ENCODE measurements at places on chromosomes 12 and 14.

- DNase-seq: no peak
These were observed 2.8 kb upstream of the PTMS start for GRCh38 chr12:6763380-6763779.

GRCh38 chr12:26187014-26187798 lies 8.2 kb upstream of the SSPN start:
- no peak for DNase-seq

GRCh38 chr12:115672506-115673080 lies 604.9 kb downstream of the MED13L start:
- no peak for DNase-seq

GRCh38 chr12:67925077-67925476 lies 64.2 kb upstream of the IFNG-AS1 start:
- DNase-seq: no peak

DNA sequence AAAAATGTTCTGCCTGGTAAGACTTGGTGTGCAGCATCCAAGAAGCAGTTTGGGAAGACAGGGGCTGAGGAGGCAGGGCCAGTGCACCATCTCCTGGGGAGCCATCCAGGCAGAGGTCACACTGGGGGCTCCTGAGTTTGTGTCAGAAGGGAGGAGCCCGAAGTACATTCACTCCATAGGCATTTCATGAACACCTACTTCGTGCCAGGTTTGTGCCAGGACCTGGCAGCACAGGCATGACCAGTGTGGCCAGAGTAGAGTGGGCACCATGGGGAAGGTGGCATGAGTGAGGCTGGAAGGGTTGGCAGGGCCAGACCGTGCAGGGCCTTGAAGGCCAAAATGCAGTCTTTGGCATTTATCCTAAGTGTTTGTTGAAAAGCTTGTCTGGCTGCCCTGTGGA lies 86.5 kb upstream of the RIN3 start:
- no peak for DNase-seq

DNA sequence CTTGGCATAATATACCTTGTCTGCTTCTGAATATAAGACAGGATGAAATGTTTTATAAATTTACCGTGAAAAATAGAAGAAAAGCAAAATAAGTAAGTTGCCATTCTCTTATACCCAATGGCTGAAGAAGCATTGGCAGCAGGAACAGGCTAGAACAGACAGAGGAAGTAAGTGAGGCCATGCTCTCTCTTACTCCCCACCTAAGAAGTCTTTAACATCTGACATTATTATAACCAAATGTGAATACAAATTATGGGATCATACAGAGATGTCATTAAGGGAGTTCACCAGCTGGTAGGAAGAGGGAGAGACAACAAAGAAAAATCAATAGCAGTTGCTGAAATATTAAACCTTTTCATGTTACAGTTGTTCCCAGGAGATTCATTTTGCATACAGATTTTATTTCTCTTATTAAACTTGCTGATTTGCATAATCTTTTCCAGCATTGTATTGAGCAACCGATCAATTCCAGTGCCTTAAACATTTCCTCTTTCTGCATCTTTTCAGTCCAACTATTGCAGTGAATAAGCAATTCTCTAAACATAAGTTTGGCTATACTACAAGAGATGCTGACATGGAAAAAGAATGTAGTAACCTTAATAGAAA lies 270.6 kb downstream of the SLC6A15 start:
- no peak for DNase-seq

- no peak for DNase-seq
These were observed 429.4 kb upstream of the TMTC1 start for GRCh38 chr12:30213166-30213565.

DNA sequence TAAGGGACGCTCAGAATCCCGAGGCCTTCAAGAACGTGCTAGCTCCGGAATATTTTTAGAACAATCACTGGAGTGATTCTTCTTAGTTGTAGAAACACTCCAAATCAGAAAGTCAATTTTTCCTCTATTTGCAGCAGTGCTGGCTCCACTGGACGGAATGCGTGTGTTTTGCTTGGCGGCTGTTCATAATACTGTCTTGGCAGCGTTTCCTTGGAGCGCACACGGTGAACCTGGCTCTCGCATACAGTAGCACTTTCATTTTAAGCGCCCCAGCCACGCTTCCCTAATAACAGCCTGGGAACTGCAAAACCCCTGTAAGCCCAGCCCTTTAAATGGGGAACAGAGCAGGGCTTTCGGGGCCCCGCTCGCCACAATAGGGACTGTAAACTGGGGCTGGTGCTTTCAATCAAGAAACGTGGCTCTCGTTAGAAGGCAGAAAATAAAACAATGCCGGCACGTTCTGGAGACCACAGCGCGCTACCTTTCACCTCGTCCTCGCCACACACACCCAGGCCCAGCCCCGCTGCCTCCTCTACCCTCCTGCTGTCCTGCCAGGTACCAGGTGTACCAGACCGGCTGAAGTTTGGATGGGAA lies 79.9 kb downstream of the BCL11B start:
- no peak for DNase-seq

- DNase-seq: no peak
These were observed 33.3 kb downstream of the HEATR5A start for GRCh38 chr14:31387091-31387490.

DNA sequence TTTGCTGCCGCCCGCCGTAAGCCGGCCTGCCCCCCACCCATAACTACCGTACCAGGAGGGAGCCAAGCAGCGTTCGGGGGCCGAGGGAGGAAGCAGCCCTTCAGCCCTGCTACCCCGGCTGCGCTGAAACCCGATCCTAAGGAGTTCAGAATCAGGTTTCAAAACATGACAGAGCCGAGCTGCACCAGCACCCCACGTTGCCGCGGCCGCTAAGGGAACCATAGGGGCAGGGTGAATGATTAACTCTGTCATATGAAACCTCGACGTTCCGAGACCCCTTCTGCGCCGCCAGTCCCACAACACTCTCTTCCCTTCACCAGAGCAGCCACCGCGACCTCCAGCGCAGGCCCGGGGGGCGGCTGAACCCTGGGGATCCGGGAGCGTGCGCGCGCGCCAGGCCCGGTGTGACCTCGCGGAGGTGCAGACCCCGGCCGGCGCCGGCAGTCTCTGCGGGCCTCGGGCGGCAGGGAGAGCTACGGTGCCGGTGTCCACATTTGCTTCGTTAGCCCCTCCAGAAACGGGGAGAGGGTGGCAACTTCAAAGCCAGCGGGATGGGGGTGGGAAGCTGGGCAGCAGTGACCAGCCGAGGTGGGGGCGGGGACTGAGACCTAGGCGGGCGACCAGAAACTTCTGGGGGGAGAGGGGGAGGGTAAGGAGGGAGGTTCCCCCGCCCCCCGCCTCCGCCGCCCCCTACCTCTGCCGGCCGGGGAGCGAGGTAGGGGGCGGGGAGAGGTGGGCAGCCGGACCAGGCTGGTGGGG lies 1.6 kb downstream of the SIX4 start:
- peak; percentile 1 for DNase-seq

- DNase-seq: no peak
These were observed 40.5 kb downstream of the KRT80 start for GRCh38 chr12:52151153-52151836.

DNA sequence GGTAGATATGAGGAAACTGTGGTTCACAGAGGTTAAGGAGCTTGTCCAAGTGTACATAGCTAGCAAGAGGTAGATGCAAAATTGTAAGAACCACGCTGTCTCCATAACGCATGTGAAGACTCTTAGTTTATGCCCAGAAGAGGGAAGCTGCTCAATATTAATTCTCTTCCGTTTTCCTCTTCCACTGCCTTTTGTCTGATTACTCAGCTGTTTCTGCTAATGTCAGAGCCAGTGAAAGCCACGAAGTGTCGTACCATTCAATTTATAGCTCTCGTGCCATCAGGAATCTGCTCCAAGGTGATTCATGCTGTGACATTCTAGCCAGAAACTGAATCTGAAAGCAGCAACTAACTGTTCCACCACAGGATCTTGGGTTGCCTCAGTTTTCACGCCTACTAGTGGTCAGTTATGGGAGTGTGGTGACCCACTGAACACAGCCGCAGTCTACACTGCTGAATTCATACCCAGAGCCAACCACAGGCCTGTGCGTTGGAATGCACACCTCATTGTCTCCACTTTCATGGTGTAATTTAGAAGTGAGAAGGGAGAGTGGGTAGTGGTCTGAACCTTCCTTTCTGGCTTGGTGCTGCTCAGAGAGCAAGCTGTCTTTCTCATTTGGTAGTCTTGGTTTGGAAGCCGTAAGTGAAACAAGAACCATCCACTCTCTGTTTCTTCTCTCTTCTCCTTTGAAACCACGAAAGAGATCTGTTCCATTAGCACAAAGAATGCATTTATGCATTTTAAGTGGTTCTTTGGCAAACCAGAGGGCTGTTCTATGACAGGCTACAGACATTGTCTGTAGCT lies 74.2 kb upstream of the NAP1L1 start:
- DNase-seq: peak; percentile 44

GRCh38 chr14:81565441-81566290 lies 32.0 kb upstream of the SEL1L start:
- DNase-seq: no peak

- DNase-seq: no peak
These were observed 153.6 kb downstream of the KTN1 start for GRCh38 chr14:55733599-55733998.

DNA sequence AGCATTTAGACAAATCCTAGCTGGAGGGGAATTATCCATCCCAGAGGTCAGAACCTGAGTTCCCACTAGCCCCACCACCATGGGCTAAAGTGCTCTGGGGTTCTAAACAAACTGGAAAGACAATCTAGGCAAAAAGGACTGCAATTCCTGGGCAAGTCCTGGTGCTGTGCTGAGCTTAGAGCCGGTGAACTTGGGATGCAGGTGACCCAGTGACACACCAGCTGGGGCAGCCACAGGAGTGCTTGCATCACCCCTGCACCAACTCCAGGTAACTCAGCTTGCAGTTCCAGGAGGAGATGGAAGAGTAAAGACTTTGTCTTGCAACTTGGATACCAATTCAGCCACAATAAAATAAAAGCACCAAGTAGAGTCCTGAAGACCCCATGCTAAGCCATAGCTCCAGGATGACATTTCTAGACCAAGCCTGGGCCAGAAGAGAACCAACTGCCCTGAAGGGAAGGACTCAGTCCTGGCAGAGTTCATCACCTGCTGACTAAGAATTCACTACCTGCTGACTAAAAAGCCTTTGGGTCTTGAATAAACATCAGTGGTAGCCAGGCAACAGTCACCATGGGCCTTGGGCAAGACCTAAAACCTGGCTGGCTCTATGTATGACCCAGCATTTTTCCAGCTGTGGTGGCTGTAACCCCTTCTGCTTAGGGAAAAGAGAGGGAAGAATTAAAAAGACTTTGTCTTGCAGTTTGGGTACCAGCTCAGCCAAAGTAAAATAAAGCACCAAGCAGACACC lies 223.4 kb upstream of the DIO2 start:
- no peak for DNase-seq

DNA sequence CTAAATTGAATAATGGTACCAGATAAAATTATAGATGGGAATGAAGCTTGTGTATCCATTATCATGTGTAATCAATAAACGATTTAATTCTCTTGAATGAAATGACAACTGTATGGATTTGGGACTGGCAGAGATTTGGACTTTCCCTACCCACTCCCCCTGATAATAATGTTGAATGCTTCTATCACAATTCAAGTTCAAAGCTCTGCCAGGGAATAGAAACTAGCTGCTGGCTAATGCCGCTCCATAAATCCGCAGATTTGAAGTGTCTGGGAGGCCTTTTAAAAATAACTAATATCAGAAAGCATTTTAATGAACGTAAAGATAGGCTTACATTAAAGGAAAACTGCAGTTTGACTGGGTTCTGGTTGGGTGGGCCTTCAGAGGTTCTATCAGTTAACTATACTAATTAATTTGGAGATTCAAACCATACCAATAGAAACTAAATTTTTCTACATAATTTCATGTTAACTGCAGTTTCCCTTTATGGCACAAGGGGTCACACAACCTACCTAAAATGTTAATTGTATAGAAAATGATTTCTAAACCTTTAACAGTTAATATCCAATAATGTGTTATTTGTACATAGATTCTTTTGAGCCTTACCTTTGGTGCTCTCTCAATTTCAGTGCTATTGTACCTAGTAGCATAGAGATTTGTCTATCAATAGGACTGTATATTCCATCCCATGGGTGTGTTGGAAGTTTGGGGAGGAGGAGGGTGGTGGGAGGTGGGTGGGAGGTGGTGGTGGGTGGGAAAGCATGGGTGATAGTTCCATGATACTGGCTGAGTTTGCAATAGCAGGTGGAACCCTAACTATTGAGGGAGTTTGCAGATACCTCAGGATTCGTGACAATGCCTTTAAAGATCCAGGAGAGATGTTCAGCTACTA lies 4.9 kb downstream of the HNRNPA1 start:
- no peak for DNase-seq
